ENCODE measurements at places on chromosomes 4 and X.

DNA sequence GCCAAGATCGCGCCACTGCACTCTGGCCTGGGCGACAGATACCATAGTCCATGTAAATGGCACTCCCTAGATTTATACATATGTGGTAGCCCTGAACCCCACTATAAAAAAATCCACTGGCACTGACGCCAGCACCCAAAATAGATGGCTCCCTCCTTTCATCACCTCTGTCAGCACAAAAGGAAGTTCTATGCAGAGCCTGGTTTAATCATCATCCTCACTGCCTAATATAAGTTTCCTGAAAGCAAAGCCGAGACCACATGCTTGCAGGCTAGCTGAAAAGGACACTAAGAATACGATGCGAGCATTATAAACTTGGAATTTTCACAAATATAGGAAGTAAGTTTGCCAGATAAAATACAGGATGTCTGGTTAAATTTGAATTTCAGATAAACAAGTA lies 27.5 kb upstream of the DOCK11 start:
- no peak for DNase-seq

DNA sequence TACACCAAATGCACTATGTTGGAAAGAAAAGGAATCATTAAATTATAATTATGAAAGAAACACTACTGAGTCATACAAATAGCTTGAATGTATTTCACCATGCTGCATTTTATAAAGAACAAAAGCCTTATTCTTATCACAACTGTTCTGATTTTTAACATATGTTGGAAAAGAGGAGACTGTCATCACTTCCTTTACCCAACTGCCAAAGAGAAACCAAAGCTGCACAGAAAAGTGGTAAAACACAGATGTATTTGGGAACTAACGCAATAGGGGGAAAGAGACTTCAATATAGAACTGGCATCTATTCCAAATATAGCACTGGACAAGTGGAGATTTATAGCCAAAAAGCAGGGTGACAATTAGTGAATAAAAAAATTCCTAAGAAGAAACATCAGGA lies 181.0 kb downstream of the SPANXN3 start:
- DNase-seq, result no peak

GRCh38 chrX:14389682-14390081 lies 139.7 kb upstream of the GLRA2 start:
- DNase-seq, result no peak

DNA sequence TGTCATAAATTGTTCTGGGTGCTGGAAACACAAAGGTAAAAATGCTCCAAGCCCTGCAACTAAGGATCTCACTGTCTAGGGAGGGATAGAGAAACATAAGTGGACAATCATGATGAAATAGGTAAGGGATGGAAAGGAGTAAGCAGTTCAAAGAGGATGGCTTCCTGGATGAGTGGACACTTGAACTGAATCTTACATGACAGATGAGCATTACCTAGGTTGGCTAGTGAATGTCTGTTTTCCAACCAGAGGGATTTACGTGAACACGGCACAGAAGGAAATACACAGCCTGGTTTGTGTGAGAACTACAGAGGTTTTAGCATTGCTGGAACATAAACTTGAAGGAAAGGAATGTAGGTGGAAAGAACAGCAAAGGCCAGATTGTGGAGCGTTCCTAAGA lies 150.2 kb upstream of the GALNT7 start:
- no peak for DNase-seq

GRCh38 chrX:147498796-147499195 lies 412.9 kb upstream of the FMR1 start:
- no peak for DNase-seq

GRCh38 chr4:28254003-28254402 lies 1393.4 kb downstream of the STIM2 start:
- DNase-seq, result no peak
